ENCODE measurements at places on chromosomes 7 and 10.

DNA sequence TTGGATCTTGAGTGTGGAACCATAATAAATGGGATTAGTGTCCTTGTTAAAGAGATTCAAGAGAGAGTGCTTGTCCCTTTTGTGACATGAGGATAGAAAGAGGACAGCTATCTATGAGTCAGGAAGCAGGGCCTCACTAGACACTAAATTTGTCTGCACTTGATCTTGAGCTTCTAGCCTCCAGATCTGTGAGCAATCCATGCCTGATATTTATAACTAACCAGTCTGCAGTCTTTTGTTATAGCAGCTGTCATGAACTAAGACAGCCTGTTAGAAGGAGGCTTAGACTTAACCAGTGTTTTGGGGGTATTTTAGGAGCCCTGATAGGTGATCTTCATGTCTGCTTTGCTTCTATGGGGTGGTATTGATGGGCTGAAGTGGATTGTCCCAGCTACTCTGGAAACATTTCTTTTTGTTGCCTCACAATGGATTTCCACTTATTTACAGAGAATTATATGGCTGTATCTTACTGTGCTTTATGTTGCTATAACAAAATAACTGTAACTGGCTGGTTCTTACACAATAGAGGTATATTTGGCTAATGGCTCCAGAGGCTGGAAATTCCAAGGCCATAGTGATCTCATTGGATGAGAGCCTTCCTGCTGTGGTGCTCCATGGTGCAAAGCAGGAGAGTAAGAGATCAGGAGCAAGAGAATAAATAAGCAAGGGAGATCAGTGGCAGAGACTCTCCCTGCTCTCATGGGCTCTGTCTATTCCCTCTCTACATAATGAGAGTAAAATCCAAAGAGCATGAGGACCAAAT lies 23.4 kb upstream of the AKR1C3 start:
- peak; percentile 39 for DNase-seq
- peaks cover 10% of the 10 kb centered on the region for H3K4me1 ChIP-seq
- H3K4me3 ChIP-seq = no peak overlapping the region
- peak overlapping the region; percentile 76 for H3K27ac ChIP-seq
- no peaks in the 10 kb centered on the region for H3K36me3 ChIP-seq

GRCh38 chr7:25860275-25861163 lies 291.5 kb upstream of the NFE2L3 start:
- H3K36me3 ChIP-seq = no peaks in the 10 kb centered on the region
- H3K4me3 ChIP-seq = peak overlapping the region; percentile 18
- H3K27me3 ChIP-seq = peaks cover 11% of the 10 kb centered on the region
- no peak overlapping the region for H3K27ac ChIP-seq
- H3K4me1 ChIP-seq = no peaks in the 10 kb centered on the region
- no peak for DNase-seq

DNA sequence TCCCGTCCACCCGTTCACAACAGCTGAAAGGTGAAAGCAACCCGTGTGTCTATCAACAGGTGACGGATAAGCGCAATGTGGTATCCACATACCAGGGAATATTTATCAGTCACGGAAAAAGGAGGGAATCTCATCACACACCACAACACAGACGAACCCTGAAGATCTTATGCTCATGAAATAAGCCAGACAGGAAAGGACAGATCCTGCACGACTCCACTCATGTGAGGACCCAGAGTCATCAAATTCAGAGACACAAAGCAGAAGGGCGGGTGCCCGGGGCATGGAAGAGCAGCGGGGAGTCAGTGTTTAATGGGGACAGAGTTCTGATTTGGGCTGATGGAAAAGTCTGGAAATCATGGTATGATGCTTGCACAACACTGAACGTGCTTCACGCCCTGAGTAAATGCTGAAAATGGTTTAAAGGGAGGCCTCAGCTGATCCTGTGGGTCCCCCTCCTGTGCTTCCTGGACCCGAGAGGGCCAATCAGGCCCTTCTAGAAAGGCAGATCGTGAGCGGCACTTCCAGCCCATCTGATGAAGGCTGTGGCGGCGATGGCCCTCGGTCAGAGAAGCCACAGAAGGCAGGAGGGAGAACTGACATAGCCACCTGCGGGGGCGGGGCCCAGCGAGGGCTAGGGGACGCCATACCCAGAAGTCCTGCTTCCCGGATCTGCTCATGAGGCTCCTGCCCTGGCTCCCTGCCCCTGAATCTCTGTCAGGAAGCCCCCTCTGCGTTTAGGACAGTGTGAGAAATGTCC lies 19.1 kb downstream of the WDR86 start:
- H3K27me3 ChIP-seq = peaks cover 7% of the 10 kb centered on the region
- no peaks in the 10 kb centered on the region for H3K36me3 ChIP-seq
- H3K27ac ChIP-seq = no peak overlapping the region
- H3K4me1 ChIP-seq = no peaks in the 10 kb centered on the region
- DNase-seq = no peak

DNA sequence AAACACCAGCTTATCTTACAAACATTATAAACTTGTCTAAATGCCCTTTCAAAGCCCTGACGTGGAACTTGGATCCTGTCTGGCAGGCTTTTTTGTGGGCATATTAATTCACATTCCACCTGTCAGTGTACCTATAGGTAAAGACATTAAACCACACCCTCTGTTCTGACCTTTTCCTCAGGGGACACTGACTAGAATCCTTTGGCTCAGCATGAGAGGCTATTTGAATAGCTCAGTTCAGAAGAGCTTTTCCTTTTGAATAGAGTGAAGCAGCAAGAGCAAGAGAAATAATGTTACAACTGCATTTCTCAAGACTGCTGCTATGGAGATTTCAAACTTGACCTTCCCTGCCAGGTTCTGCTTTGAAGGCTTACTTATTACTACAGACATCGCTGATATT lies 76.9 kb downstream of the CYP51A1 start:
- no peak overlapping the region for H3K4me3 ChIP-seq
- H3K27ac ChIP-seq = no peak overlapping the region

- H3K4me1 ChIP-seq = peaks cover 3% of the 10 kb centered on the region
- DNase-seq = peak; percentile 67
- H3K27ac ChIP-seq = no peak overlapping the region
- H3K36me3 ChIP-seq = no peaks in the 10 kb centered on the region
- peak overlapping the region; percentile 70 for H3K4me3 ChIP-seq
Measured at GRCh38 chr10:21514818-21515351, 10.6 kb downstream of the SKIDA1 start.

- DNase-seq = no peak
- peaks cover 8% of the 10 kb centered on the region for H3K4me1 ChIP-seq
- H3K4me3 ChIP-seq = no peak overlapping the region
Measured at GRCh38 chr7:30859940-30860496, 51.6 kb upstream of the AQP1 start.

DNA sequence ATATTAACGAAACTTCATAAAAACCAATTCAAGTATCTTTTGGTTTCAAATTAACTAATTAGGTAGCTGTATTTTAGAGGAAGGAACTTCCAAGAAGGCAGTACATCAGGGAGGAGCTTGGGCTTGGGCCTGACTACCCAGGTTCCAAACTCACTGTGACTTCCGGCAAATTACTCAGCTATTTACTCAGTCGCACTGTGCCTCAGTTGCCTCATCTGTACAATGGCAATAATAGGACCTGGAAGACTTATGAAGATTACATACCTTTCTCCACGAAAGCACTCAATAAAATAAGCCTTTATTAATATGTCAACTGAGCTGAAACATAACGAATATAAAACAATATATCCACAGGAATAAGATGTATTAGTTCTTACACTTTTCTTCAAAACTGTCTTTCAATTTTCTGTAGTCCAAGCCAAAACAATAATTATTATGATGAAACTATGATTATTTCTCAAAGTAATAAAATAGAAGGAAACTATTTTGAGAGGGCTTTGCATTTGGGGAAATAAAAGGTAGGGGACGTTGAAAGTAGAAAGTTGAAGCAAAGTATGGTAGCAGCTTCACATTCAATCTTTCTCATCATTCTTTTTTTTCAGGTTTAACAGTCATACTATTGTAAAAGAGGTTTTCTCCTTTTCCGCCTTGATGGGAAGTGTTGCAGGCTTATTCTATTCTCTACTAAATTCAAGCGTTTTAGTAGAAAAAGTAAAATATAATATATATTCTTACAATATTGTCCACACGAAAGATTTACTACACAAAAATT lies 10.5 kb upstream of the EBLN1 start:
- no peak overlapping the region for H3K27ac ChIP-seq
- no peak for DNase-seq

All from fibroblast of lung (primary cell).